GM23248 (cell line): ENCODE measurements at places on chromosomes 16 and 17. TPM values are rescaled to one million over a fixed set of nuclear protein-coding genes. Genes with fewer than 3 reads are reported as not detected.
A peak's percentile ranks its signal among the peaks of the same experiment; 100 is the strongest.

Gene LRRC37A
- total RNA-seq, result 2.3 and 3.4 TPM in 2 replicates

- no peak overlapping the region for H3K27ac ChIP-seq
- no peaks in the 10 kb centered on the region for H3K4me1 ChIP-seq
- no peak overlapping the region for H3K4me3 ChIP-seq
Observed at GRCh38 chr17:4520060-4520893, 21.6 kb downstream of the SPNS2 start.

- peaks cover 7% of the 10 kb centered on the region; the same call in 1 of the 2 replicates for H3K27me3 ChIP-seq
- no peak overlapping the region for H3K27ac ChIP-seq
- no peak for DNase-seq
- no peaks in the 10 kb centered on the region for H3K4me1 ChIP-seq
- H3K36me3 ChIP-seq, result no peaks in the 10 kb centered on the region
- H3K4me3 ChIP-seq, result no peak overlapping the region
Observed at GRCh38 chr16:19165101-19165500, 2.9 kb upstream of the SYT17 start.

DNA sequence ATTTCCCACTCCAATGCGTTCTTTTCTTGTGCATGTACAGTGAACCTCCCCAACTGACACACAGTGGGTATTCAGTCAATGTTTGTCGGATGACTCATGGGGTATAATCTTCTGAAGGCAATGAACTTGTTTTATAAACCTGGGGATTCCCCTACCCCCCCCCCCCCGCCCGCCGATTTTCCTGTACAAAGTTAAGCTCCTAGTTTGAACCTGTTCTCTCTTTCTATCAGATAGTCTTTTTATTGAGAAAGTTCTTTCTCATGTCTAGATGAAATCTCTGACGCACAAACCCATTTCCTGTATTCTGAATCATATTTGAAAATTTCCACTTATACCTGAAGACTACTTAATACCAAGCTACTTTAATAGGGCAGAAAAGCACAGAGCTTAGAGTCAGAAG is 338.3 kb downstream of the CA10 start:
- DNase-seq, result no peak
- no peaks in the 10 kb centered on the region for H3K27me3 ChIP-seq
- no peaks in the 10 kb centered on the region for H3K36me3 ChIP-seq
- H3K4me1 ChIP-seq, result no peaks in the 10 kb centered on the region
- H3K27ac ChIP-seq, result no peak overlapping the region

Gene SSTR5
- not detected in 2 replicates for total RNA-seq

Gene GNG13
- total RNA-seq, result not detected in 2 replicates

GRCh38 chr16:58271589-58271988 is 23.2 kb downstream of the PRSS54 start:
- H3K4me1 ChIP-seq, result no peaks in the 10 kb centered on the region
- no peaks in the 10 kb centered on the region; the same call in 1 of the 2 replicates for H3K36me3 ChIP-seq
- no peaks in the 10 kb centered on the region for H3K27me3 ChIP-seq
- no peak for DNase-seq
- no peak overlapping the region for H3K4me3 ChIP-seq

DNA sequence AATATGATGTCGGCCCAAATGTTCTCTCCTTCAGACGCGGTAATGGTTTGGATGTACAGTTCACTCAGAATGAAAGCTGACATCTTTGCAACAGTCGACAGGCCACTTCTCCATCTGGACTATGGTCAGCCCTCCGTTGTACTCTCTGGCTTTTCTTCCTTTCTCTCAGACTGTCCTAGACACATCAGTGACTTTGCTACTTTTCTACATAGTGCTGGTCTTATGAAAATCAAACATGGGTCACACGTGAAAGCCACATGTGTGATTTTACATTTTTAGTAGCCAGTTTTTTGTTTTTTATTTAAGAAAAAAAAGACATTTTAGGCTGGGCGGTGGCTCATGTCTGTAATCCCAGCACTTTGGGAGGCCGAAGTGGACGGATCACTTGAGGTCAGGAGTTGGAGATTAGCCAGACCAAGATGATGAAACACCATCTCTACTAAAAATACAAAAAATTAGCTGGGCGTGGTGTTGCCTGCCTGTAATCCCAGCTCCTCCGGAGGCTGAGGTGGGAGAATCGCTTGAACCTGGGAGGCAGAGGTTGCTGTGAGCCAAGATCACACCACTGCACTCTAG is 644.1 kb downstream of the KCNJ2 start:
- H3K27me3 ChIP-seq, result no peaks in the 10 kb centered on the region
- peak; percentile 61 for DNase-seq
- peak overlapping the region; percentile 16; the same call in 1 of the 2 replicates for H3K27ac ChIP-seq
- peaks cover 13% of the 10 kb centered on the region for H3K4me1 ChIP-seq
